ENCODE measurements at places on chromosomes 12 and 14. TPM values are rescaled to one million over a fixed set of nuclear protein-coding genes. Genes with fewer than 3 reads are reported as not detected.

GRCh38 chr12:104888892-104889291, 69.2 kb downstream of the SLC41A2 start:
- no peaks in the 10 kb centered on the region for H3K27me3 ChIP-seq
- H3K4me3 ChIP-seq: no peak overlapping the region
- DNase-seq: no peak
- H3K4me1 ChIP-seq: no peaks in the 10 kb centered on the region

- H3K27ac ChIP-seq: no peak overlapping the region
- H3K4me1 ChIP-seq: no peaks in the 10 kb centered on the region
- H3K27me3 ChIP-seq: no peaks in the 10 kb centered on the region
- no peak overlapping the region for H3K4me3 ChIP-seq
- no peak for DNase-seq
Measured at GRCh38 chr12:93358821-93359220, 18.9 kb upstream of the NUDT4 start.

The GNB3 gene
- total RNA-seq: 0.32 TPM

The IKZF4 gene
- total RNA-seq: 10.5 TPM
